ENCODE measurements at places on chromosomes 2 and 18.

DNA sequence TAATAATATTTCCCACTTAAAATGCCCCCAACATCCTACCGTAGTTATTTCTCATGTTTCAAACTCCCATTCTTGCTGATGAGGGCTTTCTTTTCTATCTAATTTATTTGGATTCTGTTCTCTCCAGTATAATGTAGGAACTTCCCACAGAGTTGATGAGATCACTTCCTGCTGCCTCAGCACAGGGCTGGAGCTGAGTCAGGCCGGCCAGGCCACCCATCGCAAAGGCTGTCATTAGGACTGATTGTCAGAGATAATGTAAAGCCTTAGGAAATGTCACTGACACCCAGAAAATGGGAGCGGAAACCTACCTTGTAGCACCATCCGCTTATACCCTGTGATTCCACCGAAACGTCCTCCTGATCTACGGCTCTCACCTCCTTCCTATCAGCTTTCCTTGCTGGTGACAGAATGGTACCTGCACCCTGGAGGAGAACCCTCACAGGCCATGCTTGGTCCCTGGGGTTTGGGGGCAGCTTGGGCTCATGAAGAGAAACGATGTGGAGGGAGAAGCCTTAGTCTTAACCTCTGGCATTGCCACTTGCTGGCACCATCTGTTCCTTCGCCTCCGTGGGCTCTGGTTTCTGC, 672.8 kb upstream of the ID2 start:
- no peak for DNase-seq

DNA sequence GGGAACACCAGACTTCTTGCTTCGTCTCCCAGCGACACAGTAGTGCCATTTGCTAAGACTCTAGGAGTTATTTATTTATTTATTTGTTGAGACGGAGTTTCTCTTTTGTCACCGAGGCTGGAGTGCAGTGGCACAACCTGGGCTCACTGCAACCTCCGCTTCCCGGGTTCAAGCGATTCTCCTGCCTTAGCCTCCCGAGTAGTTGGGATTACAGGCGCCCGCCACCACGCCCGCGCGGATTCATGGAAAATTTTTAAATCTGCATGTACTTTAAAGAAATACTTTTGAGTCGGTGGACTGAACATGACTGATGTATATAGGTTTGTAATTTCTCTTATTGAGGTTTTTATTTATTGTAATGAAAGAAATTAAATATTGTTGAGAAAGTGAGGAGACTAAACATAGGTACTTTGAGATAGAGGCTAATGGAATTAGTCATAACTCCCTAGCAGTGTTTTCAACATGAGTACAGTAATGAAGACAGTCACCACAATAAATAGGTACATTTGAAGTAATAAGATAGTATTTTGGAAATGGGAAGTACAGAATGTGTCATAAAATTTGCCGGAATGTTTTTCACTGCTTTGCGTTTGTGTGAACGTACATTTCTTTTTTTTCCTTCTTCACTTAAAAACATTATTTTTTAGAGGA, 983 bp downstream of the MTX2 start:
- DNase-seq, result no peak

GRCh38 chr2:100427627-100428258, 10.3 kb upstream of the CHST10 start:
- peak; percentile 43 for DNase-seq

DNA sequence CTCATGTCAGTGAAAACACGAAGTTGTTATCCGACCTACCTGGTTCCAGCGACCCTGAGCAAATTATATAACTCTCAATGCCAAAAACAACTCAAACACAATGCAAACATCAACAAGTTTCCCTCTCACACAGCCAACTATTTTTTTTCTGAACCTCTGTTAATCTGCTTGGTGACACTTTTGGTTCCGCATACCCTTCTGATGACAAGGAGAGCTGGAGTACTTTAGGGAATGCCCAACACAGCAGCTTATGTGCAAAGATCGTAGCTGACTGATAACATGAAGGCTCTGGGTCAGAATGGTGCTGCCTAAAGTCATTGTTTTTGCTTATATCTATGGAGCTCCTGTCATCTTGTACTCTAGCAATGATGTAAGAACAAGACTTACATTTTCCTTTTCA, 72.7 kb upstream of the CCDC68 start:
- no peak for DNase-seq

DNA sequence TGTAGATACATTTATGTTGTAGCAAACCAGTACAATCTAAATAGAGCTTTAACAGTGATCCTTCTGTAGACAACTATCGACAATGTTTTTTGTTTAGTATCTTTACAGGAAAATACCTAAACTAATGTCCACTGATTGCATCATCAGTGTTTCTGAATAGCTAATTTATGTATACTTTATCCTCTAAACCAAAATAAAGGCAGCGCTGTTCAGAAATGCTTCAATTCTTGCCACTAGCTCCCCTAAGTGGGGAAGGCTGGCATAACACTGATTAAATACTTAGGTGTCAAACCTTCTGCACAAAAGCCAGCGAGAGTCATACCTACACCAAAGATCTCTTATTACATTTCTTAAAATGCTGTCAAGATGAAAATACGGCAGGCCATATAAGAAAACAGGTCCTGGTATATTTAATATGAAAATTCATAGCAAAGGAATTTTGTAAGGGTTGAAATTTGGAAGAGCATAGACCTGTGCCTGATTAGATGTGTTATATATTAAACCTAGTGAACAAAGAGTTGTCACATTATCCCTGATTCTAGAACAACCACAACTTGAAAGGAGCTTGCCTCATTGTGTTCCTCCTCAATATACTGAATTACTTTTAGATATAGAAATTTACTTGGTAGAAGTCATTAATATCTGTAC, 1693.4 kb upstream of the SLC39A10 start:
- no peak for DNase-seq

GRCh38 chr2:208407667-208408066, 1.1 kb downstream of the PTH2R start:
- no peak for DNase-seq

DNA sequence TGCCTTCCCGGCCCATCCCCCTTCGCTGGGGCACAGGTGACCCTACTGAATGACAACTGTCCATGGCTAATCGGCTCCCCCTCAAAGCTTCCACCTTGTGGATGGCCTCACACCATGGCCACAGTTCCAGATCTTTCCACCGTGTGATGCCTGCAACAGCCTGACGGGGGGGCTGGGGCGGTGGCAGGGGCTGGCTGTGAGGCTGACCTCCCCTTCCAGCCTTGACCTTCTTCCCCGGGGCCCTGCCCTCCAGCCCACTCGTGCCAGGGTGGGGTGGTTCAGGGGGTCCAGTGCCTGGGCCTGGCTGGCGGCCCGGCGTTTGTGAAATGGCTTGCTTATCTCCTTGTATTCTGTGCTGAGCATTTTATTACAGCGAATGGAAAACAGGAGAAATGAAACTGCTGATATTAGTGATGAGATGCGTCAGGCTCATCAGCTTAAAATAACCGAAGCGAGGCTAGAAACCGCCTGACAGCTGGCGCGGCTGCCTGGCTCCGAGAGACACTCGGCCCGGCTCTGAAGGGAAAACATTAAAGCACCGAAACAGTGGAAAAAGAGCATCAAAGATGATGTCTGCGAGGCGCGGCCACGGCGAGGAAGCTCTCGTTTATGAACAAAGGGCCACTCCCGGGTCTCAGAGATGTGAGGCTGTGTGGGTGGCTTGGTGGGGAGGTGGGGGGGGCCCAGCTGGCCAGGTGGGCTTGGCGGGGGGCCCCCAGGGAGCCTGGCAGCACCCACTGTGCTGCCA, 916 bp upstream of the PDCD1 start:
- DNase-seq, result no peak

GRCh38 chr18:42290318-42291307, 335.6 kb downstream of the PIK3C3 start:
- no peak for DNase-seq

DNA sequence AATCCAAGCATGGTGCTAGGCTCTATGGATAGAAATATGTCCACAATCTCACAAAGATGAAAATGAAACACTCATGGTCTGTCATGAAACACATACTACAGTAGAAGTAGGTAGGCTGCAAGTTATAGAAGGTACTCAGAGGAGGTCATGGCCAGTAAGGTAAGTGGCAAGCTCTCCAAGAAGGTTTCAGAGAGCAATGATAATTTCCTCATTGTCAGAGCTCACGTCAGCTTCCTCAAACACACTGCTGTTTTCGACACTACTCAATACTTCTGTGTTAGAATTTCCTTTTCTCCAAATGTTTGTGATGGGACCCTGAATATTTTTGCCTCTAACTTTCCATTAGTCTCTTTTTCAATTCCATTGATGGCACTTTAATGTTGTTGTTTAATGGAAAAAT, 25.5 kb downstream of the CCDC141 start:
- DNase-seq, result no peak

- no peak for DNase-seq
Observed at GRCh38 chr2:45337481-45337880, 273.6 kb downstream of the SRBD1 start.

GRCh38 chr18:48049757-48050156, 119.3 kb upstream of the SMAD2 start:
- DNase-seq, result no peak

DNA sequence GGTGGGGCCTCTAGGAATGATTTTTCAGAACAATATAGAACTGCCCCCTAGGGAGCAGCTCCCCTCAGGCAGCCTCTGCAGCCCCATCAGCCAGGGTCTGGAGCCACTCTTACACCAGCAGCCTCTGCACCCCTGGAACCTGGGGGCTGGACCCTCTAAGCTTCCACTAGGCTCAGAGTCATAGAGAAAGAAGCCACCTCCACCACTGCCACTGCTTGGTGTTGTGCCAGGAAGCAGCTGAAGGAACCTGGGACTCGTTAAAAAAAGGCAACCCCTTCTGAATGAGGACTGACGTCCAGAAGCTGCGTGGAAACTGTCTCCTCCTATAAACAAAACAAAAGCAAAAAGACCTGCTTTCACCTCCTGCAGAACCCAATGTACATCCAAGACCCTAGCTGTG, 98.1 kb upstream of the HS6ST1 start:
- DNase-seq, result no peak

- no peak for DNase-seq
Observed at GRCh38 chr2:191374366-191374765, 129.2 kb downstream of the MYO1B start.

DNA sequence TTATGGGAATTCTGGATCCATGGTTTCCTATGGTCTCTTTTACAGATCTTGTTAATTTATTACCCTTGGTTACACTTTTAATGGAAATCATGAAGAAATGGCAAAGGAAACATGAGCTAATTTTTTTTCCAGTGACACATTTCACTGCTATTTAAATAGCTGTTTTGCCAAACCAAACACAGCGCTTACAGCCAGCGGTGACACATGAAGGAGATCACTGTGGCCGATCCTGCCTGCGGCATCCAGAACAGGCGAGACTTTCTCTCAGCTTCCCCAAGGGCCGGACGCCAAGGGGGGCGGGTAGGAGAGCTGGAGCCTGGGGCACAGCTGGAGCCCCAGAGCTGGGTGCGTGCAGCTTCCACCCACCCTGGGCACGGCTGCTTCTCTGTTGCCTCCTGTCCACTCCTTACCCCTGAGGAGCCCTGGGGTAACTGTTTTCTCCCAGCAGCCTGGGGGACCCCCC, 81.4 kb upstream of the PKDCC start:
- no peak for DNase-seq

DNA sequence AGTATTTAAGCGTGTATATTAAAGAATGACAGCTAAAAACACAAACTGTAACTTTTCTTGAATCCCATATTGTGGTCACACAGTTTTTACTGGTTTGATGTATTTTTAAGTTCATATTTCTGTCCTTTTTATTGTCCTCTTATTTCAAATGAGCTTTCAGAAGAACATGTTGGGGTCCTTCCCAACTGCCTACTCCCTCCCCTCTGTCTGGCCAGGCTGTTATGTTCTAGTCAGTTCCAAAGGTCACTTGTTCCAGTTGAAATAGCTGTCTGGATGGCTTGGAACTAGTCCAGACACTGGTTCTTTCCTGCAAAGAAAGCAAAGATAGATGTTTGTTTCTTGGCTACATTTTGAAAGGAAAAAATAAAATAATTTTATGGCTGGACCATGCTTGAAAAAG, 306.9 kb downstream of the GULP1 start:
- DNase-seq, result no peak

- no peak for DNase-seq
Observed at GRCh38 chr2:7011356-7012083, 94.3 kb downstream of the RNF144A start.

DNA sequence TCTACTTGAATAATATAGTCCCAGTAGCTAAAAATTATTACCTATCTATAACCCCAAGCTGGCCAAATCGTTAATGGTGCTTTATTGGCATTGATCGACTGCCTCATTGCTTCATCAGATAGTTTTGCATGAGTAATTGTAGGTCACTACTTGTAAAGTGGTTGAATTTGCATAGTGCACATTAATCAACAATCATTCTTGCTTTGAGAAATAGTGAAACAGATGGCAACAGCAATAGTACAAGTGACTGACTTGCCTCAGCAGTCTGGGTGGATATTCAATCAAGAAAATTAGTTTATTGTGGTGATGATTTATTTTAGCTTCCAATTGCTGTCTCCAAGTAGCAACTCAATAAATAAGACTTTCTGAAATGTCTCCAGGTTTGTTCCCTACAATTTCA, 117.8 kb upstream of the NRXN1 start:
- DNase-seq, result no peak

GRCh38 chr2:28163028-28163427, 229.6 kb upstream of the FOSL2 start:
- DNase-seq, result no peak

DNA sequence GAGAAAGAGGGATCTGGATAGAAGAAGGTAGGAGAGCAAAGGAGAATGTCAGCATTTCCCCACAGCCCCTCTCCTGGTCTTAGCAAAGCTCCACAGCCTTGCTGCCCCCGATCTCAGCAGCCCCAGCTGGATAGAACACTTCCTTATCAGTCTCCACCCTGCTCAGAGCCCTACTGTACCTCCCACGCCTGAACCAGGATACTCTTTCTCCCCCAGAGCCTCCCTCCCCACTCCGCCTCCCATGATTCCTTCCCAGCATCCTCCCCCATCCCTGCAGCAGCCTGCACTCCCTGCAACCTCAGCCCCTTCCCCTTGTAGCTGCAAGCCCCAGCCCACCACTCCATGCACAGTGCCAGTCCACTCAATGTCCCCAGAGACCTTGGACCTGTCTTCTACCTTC, 25.8 kb downstream of the PLB1 start:
- no peak for DNase-seq

DNA sequence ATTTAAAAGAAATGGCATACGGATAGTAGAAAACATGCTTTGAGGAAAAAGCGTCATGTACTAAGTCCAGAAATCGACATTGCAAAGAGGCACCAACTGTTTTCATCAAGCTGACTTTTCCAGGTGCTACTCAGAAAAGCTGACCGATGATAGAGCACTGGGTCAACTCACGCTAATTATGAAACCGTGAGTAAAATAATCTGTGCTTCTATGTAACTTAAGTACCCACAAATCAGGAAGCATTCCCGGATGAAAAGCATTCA, 353 bp upstream of the NUP35 start:
- DNase-seq, result no peak

GRCh38 chr2:101873543-101873942, 118.2 kb upstream of the IL1R2 start:
- DNase-seq, result no peak

- no peak for DNase-seq
Observed at GRCh38 chr2:109497911-109498870, 115.6 kb downstream of the SEPTIN10 start.
